ENCODE measurements at places on chromosomes 3 and 15. TPM values are rescaled to one million over a fixed set of nuclear protein-coding genes. Genes with fewer than 3 reads are reported as not detected.

DNA sequence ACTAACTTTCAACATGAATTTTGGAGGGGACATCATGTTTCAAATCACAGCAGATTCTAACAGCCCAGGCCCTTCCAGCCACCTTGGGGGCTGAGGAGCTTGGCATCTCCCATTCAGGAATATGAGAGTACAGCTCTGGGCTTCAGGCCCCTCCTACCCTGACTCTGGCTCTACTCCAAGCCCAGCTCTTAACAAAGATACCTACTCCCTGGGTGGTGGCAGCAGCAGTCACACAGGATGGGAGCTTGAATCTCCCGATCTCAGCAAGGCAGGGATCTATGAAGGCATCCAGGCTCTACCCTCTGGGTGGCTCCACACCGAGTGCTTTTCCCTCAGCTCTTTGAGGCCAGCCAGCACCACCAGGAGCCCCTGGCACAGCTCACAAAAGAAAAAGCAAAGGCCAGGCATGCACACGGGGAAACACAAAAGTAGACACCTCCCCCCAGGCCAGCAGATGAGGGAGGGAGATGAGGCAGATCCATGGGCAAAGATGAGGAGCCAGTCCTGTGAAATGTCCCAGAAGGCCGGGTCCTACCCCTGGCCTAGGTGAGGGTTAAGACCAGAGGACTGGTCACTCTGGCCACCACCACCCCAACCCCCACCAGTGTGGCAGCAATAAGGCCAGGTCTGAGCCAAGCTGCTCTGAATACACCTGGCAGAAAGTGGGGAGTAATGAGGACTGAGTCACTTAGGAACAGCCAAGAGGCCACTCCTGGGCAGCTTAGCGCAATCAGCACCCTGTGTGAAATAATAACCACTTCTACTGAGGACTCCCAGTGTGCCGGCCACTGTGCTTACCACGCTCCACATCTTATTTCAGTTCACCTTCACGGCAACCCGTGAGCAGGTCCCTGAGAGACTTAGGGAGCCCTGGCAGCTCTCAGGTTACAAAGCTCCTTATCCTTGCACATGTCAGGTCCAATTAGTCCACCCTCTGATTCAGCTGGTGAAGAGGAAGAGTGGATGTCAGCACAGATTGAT lies 24.3 kb downstream of the PLA2G4F start:
- no peak overlapping the region for H3K27ac ChIP-seq
- no peak overlapping the region for H3K4me3 ChIP-seq
- peaks cover 5% of the 10 kb centered on the region for H3K4me1 ChIP-seq

- H3K36me3 ChIP-seq = no peaks in the 10 kb centered on the region
- H3K4me3 ChIP-seq = no peak overlapping the region
- no peak overlapping the region for H3K27ac ChIP-seq
- no peaks in the 10 kb centered on the region for H3K4me1 ChIP-seq
Measured at GRCh38 chr3:82556113-82556512, 794.7 kb upstream of the GBE1 start.

GRCh38 chr3:181316482-181316881 lies 326.9 kb upstream of the DNAJC19 start:
- no peaks in the 10 kb centered on the region for H3K36me3 ChIP-seq
- H3K27ac ChIP-seq = no peak overlapping the region

DNA sequence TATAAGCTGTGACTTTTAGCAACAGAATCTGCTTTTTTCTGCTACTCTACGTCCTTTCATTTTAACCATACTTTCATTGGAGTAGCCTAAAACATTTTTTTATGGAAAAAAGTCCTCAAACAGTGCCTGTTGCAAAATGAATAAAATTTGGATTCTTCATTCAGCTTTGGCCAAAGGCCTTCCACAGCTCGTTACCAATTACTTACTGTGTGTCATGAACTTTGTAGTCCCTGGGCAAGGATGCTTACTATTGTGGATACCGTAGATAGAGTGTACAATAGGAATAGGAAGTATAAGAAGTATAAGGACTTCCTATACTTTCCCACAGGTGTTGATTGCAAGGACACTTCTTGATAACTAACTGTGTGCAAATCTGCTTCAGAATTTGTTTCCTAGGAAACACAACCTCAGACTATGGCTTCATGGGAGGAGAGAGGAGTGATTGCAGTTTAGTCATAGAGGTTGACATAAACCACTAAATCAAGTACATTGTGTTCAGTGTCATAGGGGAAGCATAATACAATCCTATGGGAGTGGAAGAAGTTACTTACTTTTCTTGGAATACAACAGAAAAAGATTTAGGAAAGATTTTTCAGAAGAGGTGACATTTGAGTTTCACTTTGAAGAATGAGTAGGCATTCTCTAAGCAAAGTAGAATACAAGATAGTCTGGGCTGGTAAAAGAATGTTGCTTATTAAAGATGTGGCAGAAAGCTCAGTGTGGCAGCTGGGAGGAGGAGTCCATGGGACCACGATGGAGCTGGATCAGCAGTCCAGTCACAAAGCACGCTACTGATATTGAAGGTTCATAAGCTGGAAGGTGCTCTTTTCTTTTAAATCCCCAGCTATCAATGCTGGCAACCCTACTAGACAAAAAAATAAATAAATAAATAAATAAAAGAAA lies 309.7 kb upstream of the TPRG1 start:
- H3K4me3 ChIP-seq = no peak overlapping the region
- H3K36me3 ChIP-seq = no peaks in the 10 kb centered on the region
- peaks cover 10% of the 10 kb centered on the region for H3K4me1 ChIP-seq
- H3K27me3 ChIP-seq = no peaks in the 10 kb centered on the region

GRCh38 chr3:53056442-53056841 lies 10.6 kb upstream of the SFMBT1 start:
- no peak for DNase-seq
- no peaks in the 10 kb centered on the region for H3K36me3 ChIP-seq
- H3K4me3 ChIP-seq = no peak overlapping the region

DNA sequence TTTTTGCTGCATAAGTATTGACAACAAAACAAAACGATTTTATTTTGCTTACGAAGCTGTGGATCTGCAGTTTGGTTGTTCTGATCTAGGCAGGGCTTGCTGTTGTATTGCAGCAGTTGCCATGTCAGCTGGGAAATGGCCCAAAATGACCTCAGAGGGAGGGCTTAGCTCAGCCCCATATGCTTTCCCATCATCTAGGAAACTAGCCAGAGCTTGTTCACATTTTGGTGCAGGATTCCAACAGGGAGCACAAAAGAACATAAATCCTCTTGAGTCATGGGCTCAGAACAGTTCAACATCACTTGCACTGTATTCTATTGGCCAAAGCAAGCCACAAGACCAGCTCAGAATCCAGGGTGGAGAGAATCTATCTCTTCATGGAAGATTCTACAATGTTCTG lies 42.2 kb upstream of the ROBO2 start:
- no peak overlapping the region for H3K4me3 ChIP-seq
- DNase-seq = no peak
- no peaks in the 10 kb centered on the region for H3K36me3 ChIP-seq
- H3K27ac ChIP-seq = peak overlapping the region; percentile 71

DNA sequence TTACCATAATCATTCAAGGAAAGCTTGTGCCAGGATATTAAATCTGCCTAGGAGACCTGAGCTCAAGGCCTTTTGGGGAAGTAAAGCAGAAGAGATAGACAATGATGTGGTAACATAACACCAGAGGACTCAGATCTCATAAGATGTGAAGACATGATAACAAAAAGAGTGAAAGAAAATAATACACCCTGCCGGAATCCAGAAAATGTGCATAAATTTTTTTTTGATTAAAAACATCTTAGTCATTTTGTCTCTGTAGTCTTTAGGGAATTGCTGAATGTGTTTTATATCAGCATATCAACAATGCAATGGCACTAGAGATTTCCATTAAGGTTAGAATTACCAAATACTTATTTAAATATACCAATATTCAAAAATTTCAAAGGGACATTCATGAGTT lies 326.8 kb upstream of the ROBO1 start:
- H3K27ac ChIP-seq = no peak overlapping the region
- H3K4me3 ChIP-seq = no peak overlapping the region
- no peaks in the 10 kb centered on the region for H3K4me1 ChIP-seq
- no peaks in the 10 kb centered on the region for H3K36me3 ChIP-seq
- DNase-seq = no peak
- H3K27me3 ChIP-seq = no peaks in the 10 kb centered on the region

- H3K4me3 ChIP-seq = peak overlapping the region; percentile 74
- no peaks in the 10 kb centered on the region for H3K27me3 ChIP-seq
- H3K4me1 ChIP-seq = no peaks in the 10 kb centered on the region
- H3K36me3 ChIP-seq = no peaks in the 10 kb centered on the region
Measured at GRCh38 chr15:45199136-45199810, 11.5 kb upstream of the SHF start.

DNA sequence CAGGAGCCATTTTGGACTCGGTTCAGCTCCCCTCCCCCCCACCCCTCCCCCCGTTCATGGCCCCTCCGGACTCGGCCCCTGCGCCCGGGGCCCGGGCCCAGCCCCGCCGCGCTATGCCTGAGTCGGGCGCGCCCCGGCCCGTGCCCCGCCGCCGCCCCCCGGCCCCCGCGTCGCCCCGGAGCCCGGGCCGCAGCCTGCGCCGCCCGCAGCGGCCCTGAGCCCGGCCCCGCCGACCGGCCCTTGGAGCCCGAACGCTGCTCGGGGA lies 155 bp downstream of the ACVR2B start:
- no peaks in the 10 kb centered on the region for H3K36me3 ChIP-seq
- peaks cover 43% of the 10 kb centered on the region for H3K4me1 ChIP-seq
- DNase-seq = no peak
- H3K27me3 ChIP-seq = no peaks in the 10 kb centered on the region

- no peaks in the 10 kb centered on the region for H3K27me3 ChIP-seq
- H3K36me3 ChIP-seq = no peaks in the 10 kb centered on the region
- H3K4me3 ChIP-seq = peak overlapping the region; percentile 2
- peak overlapping the region; percentile 45 for H3K27ac ChIP-seq
Measured at GRCh38 chr3:14297784-14298236, 104.6 kb upstream of the SLC6A6 start.

- no peaks in the 10 kb centered on the region for H3K36me3 ChIP-seq
- no peak for DNase-seq
- peaks cover 32% of the 10 kb centered on the region for H3K4me1 ChIP-seq
- H3K27ac ChIP-seq = peak overlapping the region; percentile 44
Measured at GRCh38 chr3:71226565-71227269, 356.8 kb downstream of the FOXP1 start.

DNA sequence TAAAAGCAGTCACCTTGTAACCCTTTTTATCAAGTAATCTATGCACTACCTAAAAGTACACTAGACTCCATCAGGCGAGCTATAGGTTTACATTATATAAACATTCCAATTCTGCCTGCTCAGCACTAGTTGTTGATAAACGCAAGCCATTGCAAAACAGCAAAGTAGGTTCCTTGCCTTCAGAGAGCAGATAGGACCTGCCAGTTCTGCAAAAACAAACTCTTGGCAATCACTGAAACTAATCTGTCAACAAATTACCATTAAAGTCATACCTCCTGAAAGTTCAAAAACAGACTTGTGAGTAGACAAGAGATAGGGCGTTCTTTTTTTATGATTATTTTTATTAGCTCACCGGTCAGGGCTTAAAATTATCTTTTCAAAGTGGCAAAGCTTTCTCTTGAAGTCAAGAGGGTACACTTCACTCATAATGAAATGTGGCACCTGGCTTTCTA lies 392.5 kb downstream of the FOXP1 start:
- no peak for DNase-seq
- H3K27ac ChIP-seq = no peak overlapping the region
- no peaks in the 10 kb centered on the region for H3K4me1 ChIP-seq
- H3K4me3 ChIP-seq = no peak overlapping the region
- no peaks in the 10 kb centered on the region for H3K36me3 ChIP-seq
- no peaks in the 10 kb centered on the region for H3K27me3 ChIP-seq

DNA sequence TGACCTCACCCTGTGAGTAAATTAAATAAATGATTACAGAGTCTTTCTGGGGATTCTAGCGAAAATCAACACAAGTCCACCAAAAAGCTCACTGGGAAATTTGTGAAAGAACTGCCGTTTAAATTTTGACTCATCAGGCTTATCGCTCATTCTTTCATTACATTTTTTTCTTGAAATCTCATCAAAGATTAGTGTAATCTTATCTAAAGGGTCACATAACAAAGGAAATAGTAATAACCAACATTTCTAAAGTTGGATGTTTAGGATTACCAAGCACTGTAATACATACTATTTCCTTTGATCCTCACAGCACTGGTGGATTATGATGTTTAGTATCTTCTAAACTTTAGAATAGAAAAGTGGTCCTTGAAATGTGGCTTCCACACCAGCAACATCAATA lies 111.1 kb upstream of the CBLB start:
- H3K27ac ChIP-seq = no peak overlapping the region
- H3K27me3 ChIP-seq = no peaks in the 10 kb centered on the region
- no peak overlapping the region for H3K4me3 ChIP-seq
- DNase-seq = no peak
- H3K4me1 ChIP-seq = no peaks in the 10 kb centered on the region

DNA sequence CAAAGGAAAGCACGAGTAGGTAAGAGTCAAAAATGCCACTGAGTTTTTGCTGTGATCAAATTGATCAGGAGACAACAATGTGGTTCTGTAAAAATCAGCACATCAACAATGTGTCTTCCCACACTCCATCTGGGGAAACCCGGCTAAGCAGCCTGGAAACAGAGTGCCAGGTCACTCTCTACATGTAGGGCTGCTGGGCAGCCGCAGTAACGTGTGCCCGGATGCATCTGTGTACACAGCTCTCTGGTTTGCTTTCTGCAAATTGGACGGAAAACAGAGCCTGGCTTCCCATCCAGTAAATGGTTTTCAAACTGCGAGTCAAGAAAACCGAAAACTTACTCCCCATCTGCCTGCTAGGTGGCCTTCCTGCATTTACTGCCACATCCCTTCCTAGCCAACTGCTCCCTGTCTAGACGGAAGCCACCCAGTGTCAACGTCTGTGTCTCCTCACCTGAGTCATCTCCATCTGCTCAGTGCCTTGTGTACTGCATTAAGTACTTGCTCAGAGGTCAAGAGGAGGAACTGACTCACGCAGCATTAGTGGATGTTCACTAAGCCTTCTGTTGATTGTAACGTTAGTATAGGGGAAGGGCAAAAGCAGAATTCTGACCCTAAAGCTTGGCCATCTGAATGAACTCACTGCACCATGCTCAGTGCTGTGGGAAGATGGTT lies 124.1 kb downstream of the TJP1 start:
- DNase-seq = no peak
- peaks cover 59% of the 10 kb centered on the region for H3K36me3 ChIP-seq
- H3K4me1 ChIP-seq = no peaks in the 10 kb centered on the region
- H3K27ac ChIP-seq = no peak overlapping the region
- no peaks in the 10 kb centered on the region for H3K27me3 ChIP-seq

The GPR62 gene
- total RNA-seq = 0.38 TPM

The PATL2 gene
- not detected for total RNA-seq

The RAD54L2 gene
- total RNA-seq = 8.1 TPM

The DNAJA4 gene
- 20.8 TPM for total RNA-seq

The PLOD2 gene
- 25.6 TPM for total RNA-seq

The SPATA12 gene
- total RNA-seq = 0.09 TPM

The FAM174B gene
- 2.4 TPM for total RNA-seq
